ENCODE measurements at places on chromosomes 1 and 21.

DNA sequence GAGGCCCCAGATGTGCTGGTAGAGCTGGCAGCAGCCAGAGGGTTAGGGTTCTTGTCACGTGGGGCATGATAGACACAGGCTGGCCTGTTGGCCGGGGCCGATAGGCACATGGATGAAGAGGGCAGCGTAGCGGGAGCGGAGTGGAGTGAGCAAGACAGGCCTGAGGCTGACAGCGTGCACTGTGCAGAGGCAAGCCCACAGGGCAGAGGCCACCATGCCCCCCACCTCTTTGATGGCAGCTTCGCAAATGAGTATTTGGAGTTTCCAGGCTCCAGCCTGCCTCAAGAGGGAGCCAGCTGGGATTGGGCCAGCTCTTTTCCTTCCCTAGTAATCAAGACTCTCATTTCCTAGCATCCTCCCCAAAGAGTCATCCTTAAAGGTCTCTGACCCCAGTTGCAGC is 43.5 kb downstream of the TMCC2 start:
- no peak for DNase-seq

DNA sequence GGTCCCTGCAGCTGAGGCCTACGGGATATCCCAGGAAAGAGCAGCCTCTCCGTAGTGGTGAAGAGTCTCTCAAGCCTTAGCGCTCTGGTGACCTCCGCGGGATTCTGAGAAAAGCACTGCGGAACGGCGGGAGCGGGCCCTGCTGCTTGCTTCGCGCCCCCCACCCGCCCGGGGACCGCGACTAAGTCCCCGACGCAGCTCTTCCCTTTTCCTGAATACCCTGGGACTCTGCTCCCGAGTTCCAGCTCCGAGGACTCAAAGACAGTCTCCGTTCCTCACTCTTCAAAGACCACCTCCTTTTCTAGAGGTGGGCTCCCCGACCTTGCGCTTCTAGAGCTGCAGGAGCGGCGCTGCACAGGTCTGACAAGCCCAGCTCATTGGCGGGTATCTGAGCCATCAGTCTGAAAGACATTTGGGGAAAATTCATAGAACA is 3.6 kb upstream of the PRRX1 start:
- no peak for DNase-seq

GRCh38 chr1:24970926-24971875 is 41.1 kb upstream of the RUNX3 start:
- DNase-seq: no peak

GRCh38 chr1:157781048-157781447 is 4.1 kb upstream of the FCRL2 start:
- DNase-seq: no peak

DNA sequence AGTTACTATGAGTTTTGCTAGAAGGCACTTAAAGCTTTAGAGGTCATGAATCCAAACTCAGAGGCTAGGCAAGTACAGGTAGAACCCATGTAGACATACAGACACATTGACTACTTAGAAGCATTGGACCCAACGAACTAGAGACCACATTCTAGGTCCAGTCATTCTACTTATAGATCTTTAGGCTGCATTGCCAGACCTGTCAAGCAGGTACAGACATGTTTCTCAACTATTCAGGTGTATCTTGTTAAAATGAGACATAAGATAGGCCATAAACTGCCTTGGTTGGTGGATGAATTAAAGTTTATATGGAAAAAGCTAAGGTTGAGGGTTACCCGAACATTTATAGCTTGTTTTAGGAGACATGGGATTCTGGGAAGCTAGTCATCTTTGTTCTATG is 6.5 kb downstream of the ZP4 start:
- DNase-seq: no peak

DNA sequence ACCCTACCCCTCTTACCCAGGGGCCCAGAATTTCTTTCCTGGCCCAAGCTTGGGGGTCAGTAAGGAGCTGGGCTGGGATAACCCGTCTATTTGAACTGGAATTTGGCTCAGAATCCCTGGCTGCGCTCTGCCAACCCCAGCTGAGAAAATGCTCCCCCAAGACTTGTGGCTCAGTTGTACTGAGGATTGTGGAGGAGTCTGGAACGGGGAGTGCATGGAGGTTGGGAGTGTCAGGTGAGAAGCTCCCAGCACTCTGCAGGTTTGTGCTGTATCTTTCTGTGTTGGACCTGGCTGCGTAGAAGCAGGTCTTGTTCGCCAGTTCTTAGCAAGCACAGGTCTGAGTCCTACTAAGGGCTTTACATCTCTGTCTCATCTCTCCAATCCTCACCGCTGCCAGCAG is 1.6 kb downstream of the TCEA3 start:
- DNase-seq: no peak

DNA sequence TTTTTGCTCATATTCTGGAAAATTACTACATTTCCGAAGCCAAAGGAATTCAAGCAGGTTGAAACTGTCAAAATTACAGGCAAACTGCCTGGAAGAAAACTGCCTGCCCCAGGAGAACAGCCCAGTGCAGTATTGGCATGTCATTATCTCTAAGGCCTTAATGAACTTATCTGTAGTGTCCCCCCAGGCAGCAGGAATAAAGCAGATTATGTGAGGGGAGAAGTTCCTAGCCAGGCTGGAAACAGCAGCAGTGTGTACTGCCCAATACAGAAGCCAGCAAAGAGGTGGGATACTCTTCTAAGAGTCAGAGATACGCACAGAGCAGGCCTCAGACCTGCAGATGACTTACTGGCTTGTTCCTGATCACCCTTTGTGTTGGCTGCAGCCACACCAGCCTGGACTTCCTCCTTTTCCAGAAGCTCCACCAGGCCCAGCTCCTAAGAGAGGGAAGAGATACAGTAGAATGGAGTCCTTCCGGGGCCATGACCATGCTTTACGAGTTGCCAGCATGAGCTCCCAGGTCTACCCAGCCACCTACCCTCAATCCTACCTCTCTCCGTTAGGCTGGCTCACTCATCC is 11.7 kb downstream of the IQGAP3 start:
- DNase-seq: no peak

DNA sequence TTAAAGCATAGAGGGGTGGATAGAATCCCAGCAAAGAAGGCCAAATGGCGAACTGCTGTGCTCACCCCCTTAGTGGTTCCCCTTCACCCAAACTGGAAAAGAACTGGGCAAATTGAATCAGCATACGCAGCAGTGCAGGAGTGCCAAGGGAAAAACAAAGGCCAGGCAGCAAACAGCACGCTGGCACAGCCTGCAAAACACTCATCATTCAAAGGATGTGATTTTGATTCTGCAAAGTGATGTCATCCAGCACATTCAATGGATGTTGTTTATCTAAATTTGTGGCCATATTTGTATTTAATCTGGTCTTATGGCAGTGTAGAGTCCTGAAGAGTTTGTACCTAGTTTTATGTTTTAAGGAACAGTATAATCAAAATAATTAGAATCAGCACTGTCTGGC is 71.8 kb upstream of the ECE1 start:
- no peak for DNase-seq

DNA sequence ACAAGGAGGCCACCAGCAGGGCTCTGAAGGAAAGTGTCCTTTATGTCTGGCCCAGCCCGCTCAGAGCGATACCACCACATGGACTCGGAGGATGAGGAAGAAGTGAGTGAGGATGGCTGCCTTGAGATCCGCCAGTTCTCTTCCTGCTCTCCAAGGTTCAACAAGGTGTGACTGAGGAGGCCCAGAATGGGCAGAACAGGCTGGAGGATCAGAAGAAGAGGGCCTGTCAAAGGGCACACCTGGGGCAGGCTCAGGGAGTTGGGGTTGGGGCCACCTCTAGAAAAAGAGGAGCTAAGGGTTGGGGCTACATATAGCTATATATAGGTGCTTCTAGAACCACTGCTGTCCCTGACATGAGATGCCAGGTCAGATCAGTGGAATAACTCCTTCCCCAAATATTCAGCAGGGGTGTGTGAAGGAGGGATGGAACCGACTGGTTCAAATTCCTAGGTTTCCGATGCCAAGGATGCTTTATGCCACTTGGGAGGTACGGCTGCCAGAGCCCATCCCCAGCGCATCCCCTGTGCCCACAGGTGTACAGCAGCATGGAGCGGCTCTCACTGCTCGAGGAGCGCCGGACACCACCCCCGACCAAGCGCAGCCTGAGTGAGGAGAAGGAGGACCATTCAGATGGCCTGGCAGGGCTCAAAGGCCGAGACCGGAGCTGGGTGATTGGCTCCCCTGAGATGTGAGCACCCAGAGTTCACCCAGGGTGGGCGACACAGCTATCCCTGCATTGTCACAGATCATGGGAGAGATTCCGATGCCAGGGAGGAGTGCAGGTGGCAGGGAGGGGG is 102.2 kb downstream of the PIK3R3 start:
- no peak for DNase-seq

GRCh38 chr1:175208773-175209492 is 16.4 kb upstream of the KIAA0040 start:
- no peak for DNase-seq

- no peak for DNase-seq
Observed at GRCh38 chr1:86828024-86828423, 85.9 kb downstream of the SELENOF start.

- DNase-seq: no peak
Observed at GRCh38 chr1:150066328-150066727, 1.2 kb upstream of the VPS45 start.

DNA sequence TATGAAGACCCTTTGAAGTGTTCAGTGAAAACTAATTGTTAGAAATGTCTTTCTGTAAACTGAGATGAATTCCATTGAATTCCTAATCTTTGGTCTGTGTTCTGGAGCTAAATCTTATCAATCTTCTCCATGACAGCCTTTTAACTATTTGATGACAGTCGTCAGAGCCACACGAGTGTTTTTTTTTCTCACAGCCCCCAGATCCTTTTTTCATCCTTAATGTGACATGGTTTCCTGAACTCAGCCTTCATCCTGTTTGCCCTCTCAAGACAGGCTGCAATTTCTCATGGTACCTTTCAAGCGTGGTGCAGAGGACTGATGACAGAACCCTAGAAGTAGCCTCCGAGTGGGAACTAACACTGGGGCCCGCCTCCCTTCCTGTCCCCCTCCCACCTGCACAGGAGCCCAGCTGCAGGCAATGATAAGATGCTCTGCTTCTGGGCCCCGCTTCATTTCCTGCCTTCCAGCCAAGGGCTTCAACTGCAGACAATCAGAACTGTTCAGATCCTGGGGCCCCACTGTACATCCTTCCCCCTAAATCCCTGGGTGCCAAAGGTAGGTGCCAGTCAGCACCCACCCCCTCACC is 114.6 kb upstream of the VAV3 start:
- no peak for DNase-seq

DNA sequence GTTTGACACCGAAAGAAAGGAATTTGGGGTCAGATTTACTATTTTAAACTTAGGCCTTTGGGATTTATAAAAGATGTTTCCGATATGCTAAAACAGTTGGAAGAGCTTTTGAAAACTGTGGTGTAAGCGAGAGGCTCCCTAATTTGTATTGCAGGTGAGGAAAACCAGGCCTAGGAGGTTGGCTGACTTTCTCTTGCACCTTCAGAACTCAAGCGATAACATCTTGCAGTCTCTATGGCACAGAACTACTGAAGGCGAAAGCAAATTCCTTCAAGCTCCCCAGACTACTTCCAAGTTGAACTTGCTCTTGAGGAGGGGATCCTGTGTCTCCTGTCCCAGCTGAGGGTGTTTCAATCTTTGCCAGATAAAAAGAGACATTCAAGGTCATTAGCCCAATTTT is 685.7 kb downstream of the ADGRL2 start:
- DNase-seq: no peak

GRCh38 chr1:174174461-174175329 is 15.4 kb downstream of the RABGAP1L start:
- no peak for DNase-seq

- DNase-seq: peak; percentile 62
Observed at GRCh38 chr1:225653463-225654276, 747 bp upstream of the ENAH start.

DNA sequence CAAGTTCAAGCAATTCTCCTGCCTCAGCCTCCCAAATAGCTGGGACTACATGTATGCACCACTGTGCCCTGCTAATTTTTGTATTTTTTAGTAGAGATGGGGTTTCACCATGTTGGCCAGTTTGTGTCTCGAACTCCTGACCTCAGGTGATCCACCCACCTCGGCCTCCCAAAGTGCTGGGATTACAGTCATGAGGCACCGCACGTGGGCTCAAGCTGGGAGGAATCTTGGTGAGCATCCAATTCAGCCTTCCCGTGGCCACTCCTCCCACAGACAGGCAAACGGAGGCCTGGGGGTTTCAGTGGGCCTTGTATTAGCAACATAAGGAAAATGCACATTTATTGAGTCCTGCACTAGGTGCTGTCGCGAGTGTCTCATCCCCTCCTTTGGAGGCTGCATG is 24.5 kb upstream of the VWA5B1 start:
- no peak for DNase-seq

DNA sequence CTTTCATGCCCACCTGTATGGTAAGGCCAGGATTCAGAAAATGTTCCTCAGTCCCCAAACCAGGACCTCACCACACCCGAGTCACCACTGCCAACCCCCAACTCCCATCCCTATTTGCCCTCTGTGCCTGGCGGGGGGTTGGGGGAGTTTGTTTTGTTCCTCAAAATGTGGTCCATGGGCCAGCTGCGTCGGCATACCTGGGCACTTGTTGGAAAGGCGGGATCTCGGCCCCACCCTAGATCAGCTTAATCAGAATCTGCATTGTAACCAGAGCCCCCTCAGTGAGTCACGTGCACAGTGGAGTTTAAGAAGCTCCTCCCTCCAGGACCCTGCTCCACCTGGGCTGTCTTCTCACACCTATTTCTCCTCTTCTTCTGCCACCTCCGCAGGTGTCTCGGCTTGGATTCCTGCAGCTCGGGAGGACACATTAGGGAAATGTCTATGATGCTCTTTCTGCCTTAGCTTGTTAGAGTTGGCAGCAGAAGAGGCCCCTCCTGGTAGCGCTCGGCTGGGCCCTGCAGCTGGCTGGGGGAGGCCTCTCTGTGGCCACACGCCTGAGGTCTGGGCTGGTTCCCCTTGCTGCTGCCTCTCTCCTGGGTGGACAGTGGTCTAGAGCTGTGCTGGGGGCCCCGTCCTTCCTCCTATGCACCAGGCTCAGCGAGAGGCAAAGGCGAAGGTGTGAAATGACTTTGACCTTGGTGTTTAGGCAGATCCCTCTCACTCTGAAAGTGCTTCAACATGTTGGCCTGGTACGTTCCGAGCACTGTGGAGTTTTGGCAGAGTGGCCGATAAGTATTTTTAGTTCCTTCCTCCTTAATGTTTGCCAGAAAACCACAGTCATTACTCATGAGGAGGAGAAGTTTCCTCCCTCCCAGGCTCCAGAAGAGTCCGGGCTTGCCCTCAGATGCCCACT is 41.8 kb upstream of the CAMTA1 start:
- DNase-seq: peak; percentile 25

- DNase-seq: no peak
Observed at GRCh38 chr1:240343045-240343444, 251.4 kb downstream of the FMN2 start.

DNA sequence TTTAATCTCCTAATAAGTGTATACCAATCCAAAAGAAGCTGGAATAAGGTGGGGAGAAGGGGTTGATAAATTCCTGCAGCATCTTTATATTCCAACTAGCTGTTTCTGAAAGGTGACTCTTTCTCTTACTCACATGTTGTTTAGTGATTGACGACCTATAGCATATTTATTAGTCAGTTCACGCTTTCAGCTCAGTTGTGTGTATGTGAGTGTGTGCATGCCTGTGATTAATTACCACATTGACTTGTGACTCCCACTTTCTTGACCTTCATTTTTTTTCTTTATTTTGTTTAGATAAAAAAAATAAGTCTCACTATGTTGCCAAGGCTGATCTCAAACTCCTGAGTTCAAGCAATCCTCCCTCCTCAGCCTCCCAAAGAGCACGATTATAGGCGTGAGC is 44.4 kb downstream of the ATP2B4 start:
- no peak for DNase-seq

GRCh38 chr1:214510914-214511638 is 40.3 kb downstream of the PTPN14 start:
- DNase-seq: no peak

GRCh38 chr1:105736349-105736748 is 1320.1 kb upstream of the PRMT6 start:
- no peak for DNase-seq

GRCh38 chr1:41242342-41243078 is 404 bp upstream of the SCMH1 start:
- DNase-seq: peak; percentile 4

All from LoVo (cell line).